ENCODE measurements at places on chromosomes 7 and 10. TPM values are rescaled to one million over a fixed set of nuclear protein-coding genes. Genes with fewer than 3 reads are reported as not detected.

- DNase-seq = no peak
Observed at GRCh38 chr10:69807122-69807521, 5.4 kb downstream of the COL13A1 start.

DNA sequence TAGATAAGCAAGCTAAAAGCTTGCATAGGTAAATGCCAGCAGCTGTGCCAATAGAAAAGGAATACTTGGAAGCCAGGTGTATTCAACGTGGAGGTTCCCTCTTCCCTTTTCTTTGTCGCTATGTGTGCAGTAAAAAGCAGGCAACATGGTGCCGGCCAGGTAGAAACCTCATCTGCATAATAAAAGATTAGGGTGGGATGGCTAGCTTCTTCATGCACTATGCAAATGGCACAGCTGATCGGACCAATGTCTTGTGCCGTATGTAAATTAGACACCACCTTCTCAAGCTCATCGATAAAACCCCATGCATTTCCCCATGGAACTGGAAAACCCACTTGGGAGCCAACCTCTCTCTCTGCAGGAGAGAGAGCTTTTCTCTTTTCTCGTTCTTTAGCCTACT, 150.9 kb upstream of the FOXK1 start:
- DNase-seq = peak; percentile 75

BNIP3 gene
- 48.8 TPM for total RNA-seq

DNA sequence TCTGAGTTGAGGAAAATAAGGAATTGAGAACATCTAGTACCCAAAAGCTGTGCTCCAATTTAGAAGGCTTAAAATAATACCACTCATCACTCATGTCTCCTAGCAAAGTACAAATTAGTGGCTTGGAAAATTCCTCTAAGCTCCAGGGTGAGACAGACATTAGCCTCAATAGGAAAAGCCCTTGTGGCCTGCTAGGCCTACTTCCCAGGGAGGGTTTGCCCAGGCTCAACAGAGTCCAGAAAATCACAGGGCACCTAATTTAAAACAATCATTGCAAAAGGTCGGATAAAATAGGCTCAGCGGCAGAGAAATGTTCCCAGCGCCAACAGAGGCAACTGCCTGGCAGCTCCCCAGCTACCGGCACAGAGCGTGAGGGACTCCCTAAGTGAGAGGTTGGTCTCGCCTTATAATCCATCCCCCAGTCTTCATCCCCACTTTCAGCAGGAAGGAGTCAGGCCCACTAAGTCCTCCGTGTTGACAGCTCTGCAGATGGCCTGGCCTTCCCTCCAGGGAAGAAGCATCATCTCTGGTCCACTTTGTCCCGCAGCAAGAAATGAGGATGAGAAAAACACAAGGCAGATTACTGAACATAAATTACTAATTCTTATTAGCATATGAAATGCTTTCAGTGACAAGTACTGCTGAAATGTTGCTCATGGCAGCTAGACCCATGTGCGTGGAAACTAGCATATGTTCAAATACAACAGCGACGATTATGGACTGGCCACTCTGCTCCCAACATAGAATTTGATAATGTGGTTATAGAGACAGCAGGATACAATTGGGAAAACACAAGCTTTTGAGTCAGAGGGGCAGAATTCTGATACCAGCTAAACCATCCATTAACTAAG, 1177.7 kb upstream of the AUTS2 start:
- no peak for DNase-seq

GRCh38 chr10:666237-667012, 23.0 kb downstream of the DIP2C start:
- no peak for DNase-seq

GRCh38 chr7:44159824-44160630, 18.9 kb upstream of the MYL7 start:
- no peak for DNase-seq

CPA5 gene
- total RNA-seq = not detected

CH25H gene
- total RNA-seq = 0.47 TPM

PRSS37 gene
- total RNA-seq = not detected

ADRB1 gene
- total RNA-seq = 0.24 TPM

GRCh38 chr10:323651-324293, 188.5 kb downstream of the ZMYND11 start:
- DNase-seq = no peak

GRCh38 chr7:29248713-29249382, 54.3 kb downstream of the CHN2 start:
- no peak for DNase-seq

DNA sequence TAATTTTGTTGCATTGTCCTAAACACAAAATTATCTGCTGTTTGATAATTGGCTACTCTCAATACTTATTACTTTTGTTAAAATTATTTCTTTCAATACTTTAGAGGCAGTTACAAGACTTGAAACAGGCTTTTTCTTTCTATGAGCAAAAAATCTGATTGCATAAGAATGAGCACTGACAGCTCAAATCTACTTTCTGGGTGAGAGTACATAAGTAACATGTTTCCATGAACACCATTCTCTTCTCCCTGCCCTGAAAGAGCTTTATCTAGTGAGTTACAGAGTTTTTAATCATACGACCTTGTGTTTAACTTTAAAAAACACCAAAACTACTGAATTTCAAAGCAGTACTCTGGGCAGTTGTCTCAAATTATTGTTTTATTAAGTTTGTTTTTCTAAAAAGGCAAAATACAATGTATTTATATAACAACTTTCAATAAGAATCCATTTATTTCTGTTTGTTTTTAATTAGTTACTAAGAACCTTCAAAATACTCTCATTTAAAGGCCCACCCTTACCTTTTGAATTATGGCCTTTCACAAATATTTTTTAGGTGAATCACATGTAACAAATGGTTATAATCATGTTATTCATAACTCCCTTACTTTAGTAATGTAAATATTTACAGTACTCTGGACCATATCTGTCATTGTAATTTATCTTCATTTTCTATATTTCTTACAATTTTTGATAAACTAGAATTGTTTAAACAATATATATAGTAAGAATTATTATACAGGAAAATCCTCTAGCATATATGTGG, 23.0 kb upstream of the TFAM start:
- DNase-seq = no peak

- DNase-seq = no peak
Observed at GRCh38 chr7:16359216-16359615, 62.1 kb downstream of the CRPPA start.

ABCA13 gene
- 0.16 TPM for total RNA-seq

DNA sequence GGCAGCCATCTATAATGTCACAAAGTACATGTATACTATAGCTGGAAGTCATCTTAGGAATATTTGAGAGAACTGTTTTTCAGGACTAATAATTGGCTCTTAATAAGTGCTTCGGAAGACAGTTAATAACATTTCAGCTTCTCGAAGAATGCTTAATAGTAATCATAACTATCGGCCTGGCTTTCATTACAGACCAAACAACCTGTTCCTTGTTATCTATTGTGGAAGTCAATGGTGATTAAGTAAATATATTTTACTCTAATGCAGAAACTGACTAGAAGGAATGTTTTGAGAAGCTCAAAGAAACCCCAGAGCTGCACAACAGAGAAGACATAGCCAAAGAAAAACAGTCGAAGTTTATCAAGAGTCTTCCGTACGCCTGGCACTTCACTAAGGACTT, 106.8 kb upstream of the FAM133B start:
- no peak for DNase-seq

DNA sequence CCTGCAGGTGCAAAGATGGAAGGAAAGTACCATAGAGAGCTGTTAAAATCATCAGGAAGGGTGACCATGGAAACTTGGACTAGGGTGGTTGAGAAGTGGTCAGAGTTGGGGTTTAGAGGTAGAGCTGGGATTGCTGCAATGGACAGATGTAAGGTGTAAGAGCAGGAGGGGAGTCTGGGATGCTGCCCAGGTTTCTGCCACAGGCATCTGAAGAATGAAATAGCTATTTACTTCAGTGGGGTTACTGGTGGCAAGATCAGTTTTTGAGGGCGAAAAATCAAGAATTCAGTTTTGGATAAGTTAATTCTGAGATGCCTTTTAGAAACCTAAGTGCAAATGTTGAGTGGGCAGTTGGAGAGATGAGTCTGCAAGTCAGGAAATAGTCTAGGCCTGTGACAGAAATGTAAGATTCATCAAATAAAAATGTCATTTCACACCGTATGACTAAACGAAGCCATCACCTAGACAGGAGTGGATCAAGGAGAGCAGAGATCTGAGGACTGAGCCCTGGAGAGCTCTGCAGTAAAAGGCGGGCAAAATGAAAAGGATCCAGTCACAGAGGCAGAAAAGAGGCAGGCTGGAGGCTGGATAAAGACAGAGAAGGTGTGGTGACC, 22.7 kb upstream of the TOMM7 start:
- no peak for DNase-seq

GPR26 gene
- total RNA-seq = 0.07 TPM

DNA sequence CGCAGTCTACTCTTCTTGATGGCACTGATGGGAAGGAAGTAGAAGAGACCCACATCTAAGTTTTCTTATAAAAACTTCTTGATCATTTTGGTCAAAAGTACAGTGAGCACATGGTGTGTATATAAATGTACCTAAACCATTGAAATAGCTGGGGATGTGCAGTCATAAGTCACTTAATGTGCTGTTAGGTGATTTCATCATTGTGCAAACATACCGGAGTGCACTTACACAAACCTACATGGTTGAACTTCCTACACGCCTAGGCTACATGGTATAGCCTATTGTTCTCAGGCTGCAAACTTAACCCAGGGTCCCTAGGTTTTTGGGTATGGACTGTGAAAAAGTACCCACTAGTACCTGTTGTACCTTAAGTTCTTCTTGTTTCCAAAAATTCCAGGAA, 123.3 kb upstream of the ZNF438 start:
- DNase-seq = no peak

- DNase-seq = no peak
Observed at GRCh38 chr7:157479326-157479725, 142.5 kb downstream of the DNAJB6 start.

GRCh38 chr10:16965344-16965616, 148.1 kb upstream of the RSU1 start:
- DNase-seq = no peak

CLRN3 gene
- total RNA-seq = not detected

LARP4B gene
- total RNA-seq = 52.3 TPM

DNA sequence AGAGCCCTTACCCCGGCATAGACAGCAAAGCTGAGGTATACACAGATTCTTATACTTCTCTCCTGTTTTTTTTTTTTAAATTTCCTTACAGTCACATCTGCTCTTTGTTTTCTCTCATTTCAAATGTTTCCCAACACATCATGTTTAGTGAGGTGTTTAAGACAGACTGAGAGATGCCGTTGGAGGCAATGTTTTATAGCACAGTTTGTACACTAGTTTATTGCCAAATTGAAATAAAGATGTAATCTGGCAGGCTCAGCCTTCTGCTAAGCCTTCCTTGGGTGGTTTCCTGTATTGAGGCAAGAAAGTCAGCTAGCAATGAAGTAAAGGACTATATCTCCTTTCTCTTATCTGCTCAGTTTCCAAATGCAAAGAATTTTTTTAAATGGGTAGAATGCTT, 393.4 kb downstream of the SORCS1 start:
- no peak for DNase-seq

DNA sequence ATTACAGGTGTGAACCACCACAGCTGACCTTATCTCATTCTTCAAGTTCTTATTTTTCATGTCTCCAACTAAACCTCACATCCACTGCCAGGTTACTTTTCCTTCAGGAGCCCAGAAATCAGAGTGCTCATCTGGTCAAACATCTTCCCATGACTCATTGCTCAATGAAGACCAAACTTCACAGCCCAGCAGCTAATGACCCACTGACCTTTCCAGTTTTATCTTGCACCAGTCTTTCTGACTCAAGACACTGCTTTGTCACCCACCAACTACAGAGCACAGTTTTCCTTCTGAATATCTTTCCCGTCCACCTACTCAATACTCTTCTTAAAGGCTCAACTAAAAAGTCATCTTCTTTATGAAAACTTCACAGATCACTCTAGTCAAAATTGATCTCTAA, 245.1 kb downstream of the CHCHD3 start:
- DNase-seq = no peak

DNA sequence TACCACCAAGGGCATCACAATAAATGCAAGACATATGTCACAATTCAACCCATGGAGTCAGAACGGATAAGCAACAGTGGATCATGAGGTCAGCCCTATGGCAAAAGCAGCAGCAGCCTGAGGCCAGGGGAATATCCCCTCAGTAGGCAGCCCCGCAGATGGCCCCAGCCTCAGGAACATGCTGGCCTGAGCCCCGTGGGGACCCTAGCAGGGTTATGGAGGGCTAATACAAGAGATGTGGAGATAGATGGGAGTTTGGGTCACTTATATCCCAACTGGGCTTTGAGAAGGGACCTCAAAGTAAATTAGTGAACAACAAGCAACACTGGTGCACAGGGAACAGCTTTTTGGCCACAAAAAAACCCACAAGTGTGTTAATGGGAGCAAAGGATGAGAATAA, 9.1 kb downstream of the TMEM72 start:
- DNase-seq = no peak

HABP2 gene
- not detected for total RNA-seq

DNA sequence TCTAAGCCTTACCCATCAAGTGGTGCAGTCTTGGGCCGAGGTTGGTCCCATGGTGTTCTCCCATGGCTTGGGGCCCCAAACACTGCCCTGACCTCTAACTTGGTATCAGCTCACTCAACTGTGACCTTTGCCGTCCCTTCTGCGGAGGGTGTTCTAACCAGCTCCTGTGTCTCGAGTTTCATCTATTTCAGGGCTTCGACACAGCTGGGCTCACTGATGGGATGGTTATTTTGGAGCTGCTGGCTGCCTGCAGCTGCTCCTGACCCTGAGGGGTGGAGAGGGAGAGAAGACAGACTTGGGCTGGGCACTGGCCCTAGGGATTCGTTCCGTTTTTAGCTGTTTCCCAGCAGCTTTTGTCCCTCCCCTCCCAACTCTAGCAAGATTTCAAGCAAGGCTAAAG, 86.9 kb downstream of the NEURL1 start:
- no peak for DNase-seq

GRCh38 chr7:123662293-123662692, 6.6 kb downstream of the LMOD2 start:
- no peak for DNase-seq
